Activated CD4-positive, alpha-beta T cell treated with anti-CD3 and anti-CD28 coated beads, Interleukin-2, amount 10 ng/mL, durations not matched to agents 24 days and 14 days (primary cell): ENCODE measurements at places on chromosomes 3 and 15.

DNA sequence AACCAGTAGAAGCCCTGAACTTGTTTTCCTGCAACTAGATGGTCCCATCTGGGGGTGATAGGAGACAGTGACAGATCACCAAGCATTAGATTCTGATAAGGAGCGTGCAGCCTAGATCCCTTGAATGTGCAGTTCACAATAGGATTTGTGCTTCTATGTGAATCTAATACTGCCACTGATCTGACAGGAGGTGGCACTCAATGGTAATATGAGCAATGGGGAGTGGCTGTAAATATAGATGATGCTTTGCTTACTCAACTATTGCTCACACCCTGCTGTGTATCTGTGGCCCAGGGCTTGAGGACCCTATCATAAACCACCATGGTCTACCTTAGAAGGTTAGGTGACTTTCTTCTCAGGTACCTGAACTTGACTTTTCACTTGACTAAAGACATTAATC, 417.1 kb upstream of the ARHGEF26 start:
- DNase-seq, result no peak

GRCh38 chr15:29021857-29022256, 136.1 kb downstream of the APBA2 start:
- DNase-seq, result no peak

DNA sequence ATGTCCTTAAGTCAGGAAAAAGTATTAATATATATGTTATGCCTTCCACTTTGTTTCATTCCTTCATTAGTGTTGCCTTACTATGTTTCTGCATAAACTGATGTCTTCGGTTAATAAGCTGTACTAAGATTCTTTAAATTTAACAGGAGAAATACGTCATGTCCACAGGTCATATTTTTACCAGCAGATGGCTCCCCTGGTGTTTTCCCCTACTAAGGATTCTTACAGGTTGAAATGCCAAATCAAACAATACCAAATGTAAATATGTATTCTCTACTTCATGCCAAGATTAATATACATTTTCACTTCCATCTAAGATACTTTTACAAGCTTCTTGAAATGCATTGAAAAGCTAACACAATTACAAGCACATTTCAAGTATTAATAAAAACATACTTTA, 1602.1 kb downstream of the SI start:
- no peak for DNase-seq

GRCh38 chr15:51335538-51336410, 2.6 kb downstream of the CYP19A1 start:
- DNase-seq, result no peak

DNA sequence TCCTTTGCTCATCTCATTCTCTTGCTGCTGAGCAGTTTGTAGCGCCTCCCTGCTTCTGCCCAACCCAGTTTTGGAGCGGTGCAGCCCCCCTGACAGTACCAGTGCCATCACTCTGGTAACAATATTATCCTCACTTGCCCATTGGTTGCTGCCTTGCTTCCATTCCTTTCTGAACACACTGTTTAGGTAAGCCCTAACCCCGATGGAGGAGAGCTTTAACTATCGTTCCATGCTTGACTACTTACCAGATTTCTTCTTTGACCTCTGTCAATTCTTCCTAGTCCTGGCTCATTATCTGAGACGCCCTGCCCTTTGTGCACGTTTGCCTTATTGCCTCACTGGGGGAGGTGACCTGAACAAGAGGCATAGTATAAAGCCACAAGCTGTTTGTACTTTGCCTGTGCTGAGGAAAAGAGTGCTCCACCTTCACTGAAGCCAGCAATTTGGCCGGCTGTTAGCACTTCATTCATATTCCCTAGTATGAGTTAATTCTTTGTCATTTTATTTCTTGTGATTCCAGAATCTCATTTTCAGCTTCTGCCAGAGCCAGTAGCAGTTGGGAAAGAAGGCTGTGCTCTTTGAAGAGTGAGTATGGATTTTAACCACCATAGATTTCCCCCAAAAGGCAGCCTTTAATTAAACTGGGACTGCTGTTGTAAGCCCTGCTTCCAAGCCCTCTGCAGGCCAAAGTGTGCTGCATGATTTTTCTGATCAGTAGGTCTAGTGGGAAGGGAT, 11.9 kb downstream of the ABHD6 start:
- DNase-seq, result no peak

GRCh38 chr15:39127925-39128617, 452.8 kb upstream of the THBS1 start:
- peak; percentile 60 for DNase-seq

DNA sequence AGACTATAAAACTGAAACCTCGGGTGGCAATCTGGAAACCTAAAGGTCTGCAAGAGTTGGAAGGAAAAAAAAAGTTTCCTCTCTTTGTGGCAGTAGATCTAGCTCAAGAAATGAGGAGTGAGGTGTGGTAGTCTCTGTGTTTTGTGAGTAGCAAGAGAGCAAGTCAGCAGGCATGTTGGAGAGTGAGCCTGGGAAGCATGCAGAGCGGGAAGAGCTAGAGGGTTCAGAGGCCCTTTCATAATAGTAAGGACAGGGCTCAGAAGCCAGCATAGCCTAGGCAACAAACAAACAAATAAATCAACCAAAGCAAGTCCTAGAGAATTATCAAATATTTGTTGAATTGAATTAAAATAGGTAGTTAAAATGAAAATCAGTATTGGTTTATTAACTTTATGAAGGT, 189.7 kb upstream of the CBLB start:
- DNase-seq, result no peak

DNA sequence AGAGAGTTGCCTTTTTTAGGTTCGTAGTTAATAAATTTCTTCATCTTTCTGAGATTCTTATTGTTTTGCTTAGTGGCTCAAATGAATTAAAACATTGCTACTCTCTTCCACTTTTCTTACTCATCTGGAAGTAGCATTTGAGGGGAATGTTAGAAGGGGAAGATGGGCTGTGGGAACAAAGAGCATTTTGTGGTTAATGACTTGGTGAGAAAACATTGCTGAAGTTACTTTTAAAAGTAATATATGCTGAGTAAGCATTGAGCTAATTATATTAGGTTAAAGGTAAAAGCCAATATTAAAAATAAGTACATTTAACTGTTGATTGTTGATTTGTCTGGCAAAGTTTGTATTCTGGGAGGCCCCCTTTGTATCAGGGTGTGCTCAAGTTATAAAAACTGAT, 5.7 kb downstream of the MORF4L1 start:
- no peak for DNase-seq
